ENCODE measurements at places on chromosomes 13 and 19.

DNA sequence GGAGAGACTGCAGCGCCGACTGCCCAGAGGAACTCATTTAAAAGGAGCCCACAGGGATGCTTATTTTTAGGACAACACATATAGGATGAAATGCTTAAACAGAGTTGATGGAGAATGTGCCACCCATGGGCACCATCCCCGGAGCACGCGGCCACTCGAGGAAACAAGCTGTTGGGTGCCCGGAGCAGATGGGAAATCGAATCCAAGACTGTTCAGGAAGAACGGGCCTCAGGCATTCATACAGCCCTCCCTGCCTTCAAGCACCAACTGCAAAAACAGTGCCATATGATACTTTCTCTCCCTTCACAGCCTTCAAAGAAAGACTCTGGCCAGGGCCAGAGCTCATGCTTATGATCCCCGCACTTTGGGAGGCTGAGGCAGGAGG is 40.2 kb downstream of the RAB20 start:
- no peak for DNase-seq

GRCh38 chr13:58048670-58049069 is 417.1 kb downstream of the PCDH17 start:
- DNase-seq: no peak

GRCh38 chr13:23243066-23243465 is 62.3 kb downstream of the SGCG start:
- no peak for DNase-seq

GRCh38 chr19:32646556-32646955 is 28.4 kb downstream of the ANKRD27 start:
- DNase-seq: no peak

GRCh38 chr13:32267836-32268439 is 47.2 kb downstream of the ZAR1L start:
- DNase-seq: no peak

- DNase-seq: no peak
These were observed 229.7 kb downstream of the KCNRG start for GRCh38 chr13:50244713-50245574.
